ENCODE measurements at places on chromosomes 1 and 21.

GRCh38 chr1:234605983-234606783 lies 3.8 kb downstream of the IRF2BP2 start:
- no peak for DNase-seq

GRCh38 chr1:53737648-53738204 lies 1.2 kb downstream of the GLIS1 start:
- no peak for DNase-seq

- DNase-seq, result no peak
Measured at GRCh38 chr1:32052887-32053286, 19.9 kb upstream of the TMEM39B start.

- DNase-seq, result no peak
Measured at GRCh38 chr1:60034999-60035398, 38.6 kb downstream of the C1orf87 start.

DNA sequence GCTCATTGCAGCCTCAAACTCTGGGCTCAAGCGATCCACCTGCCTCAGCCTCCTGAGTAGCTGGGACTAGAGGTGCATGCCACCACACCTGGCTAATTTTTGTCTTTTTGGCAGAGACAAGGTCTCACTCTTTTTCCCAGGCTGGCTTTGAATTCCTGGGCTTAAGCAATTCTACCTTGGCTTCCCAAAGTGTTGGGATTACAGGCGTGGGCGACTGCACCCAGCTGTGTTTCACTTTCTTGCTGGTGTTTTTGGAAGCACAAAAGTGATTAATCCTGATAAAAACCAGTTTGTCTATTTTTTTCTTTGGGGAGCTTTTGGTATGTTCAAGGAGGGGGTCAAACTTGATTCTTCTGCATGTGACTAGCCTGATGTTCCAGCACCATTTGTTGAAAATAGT lies 19.3 kb downstream of the RNF11 start:
- DNase-seq, result no peak

GRCh38 chr1:162670928-162671663 lies 38.8 kb downstream of the DDR2 start:
- no peak for DNase-seq

DNA sequence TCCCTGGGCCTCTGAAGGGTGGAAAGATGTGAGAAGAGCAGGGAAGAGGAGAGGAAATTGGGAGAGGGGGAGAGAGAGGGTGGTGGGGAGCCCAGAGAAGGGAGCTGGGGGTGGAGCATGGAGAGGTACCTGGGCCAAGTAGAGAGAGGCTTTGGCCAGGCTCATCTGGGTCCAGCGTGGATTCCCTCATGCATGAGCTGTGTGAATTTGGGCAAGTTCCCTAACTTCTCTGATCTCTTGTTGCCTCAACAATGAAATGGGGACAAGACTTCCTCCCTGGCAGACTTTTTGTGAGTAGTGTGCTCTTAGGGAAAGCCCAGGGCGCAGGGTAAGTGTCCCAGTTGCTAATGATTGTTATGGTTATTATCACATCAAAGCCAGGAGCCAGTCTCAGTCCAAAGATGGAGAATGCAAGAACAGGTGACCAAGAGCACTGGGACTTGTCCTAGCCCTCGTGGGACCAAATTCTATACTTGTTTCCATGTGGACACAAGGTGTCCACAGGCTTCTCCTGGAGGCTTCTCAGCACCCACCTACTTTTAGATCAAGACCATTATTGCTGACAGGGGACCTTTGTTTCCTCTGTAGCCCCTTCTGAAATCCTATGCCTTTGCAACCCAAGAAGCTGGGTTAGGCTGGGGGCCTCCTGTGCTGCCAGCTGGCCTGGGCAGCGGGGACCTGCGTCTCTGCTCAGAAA lies 13.9 kb downstream of the IL6R start:
- DNase-seq, result no peak

DNA sequence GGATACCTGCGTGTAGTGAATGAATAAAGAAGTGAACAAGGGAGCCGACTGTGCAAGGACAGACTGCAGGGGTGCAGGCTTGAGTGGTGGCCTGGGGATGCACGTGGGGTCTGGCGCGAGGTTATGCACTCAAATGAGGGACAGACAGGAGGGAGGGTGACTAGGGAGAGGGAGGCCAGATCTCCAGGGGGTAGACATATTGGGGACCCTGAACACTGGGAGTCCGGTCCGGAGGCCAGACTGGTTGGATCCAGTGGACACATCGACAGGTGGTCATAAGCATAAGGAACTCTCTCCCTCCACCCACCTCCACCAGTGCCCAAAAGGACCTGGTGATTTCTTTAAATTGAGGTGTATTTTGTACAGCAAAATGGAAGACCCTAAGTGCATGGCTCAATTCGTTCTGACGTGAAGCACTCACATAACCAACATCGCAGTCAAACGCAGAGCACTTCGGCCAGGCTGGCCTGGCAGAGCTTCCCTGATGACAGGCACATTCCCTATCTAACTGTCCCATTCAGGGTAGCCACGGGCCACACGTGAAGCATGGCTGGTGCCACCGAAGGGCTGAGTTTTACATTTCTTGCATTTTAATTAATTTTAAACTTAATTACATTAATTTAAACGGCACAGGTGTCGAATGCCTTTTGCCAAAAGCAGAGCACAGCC lies 14.0 kb downstream of the WNT3A start:
- no peak for DNase-seq

- DNase-seq, result no peak
Measured at GRCh38 chr1:190935925-190936324, 458.3 kb upstream of the BRINP3 start.

DNA sequence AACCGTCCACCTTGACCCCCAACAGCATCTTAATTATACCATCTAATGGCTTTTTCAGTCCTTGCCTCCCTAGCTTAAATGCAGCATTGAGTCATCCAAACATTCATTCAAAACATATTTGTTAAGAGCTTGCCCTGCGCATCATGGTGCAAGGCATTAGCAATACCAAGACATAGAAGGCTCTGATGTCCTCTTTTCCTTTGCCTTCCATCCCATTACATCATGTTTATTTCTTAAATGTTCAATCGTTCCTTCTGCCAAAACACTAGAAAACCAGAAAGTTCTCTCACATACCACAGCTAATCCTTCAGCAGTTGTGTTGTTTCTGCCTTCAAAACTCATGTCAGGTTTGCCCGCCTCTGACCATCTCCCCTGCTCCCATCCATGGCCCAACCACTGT lies 29.8 kb upstream of the VTCN1 start:
- no peak for DNase-seq

GRCh38 chr1:56153276-56153675 lies 426.1 kb downstream of the PLPP3 start:
- DNase-seq, result no peak

GRCh38 chr1:57882072-57882471 lies 458.2 kb upstream of the DAB1 start:
- DNase-seq, result no peak

DNA sequence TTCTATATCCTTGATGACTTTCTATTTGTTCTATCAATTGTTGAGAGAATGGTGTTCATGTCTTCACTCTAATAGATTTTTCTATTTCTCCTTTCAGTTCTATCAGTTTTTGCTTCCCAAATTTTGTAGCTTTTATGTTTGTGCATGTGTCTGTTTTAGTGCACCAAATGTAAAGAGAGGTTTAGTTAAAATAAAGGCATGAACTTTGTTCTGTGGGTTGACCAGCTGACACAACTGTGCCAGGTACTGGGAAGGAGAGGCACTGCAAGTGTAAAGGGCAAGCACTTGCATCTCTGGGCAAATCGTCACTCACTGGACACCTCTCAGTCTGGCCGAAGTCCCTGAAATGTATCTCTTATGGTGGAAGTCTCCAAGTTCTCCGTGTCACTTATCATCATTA lies 38.6 kb upstream of the ABCD3 start:
- no peak for DNase-seq

DNA sequence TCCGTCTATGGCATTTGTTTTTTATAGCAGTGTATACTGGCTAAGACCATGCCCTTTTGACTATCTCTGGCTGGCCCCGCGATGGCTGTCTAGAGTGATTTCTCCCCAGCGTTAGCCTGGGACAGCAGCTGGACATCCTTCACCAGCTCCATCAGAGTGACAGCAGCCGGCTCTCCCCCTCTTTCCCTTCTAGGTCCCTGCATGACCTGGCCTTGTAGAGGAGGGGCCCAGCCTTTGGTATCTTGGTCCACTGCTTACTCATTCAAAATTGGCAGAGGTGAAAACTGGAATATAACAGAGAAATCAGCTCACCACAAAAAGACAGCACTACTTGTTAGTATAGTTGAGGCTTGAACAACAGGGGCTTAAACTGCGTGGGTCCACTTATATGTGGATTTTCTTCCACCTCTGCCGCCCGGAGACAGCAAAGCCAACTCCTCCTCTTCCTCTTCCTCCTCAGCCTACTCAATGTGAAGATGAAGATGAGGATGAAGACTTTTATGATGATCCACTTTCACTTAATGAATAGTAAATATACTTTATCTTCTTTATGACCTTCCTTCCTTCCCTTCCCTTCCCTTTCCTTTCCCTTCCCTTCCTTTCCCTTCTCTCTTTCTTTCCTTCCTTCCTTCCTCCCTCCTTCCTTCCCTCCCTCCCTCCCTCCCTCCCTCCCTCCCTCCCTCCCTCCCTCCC lies 29.4 kb upstream of the B3GALNT2 start:
- DNase-seq, result no peak

DNA sequence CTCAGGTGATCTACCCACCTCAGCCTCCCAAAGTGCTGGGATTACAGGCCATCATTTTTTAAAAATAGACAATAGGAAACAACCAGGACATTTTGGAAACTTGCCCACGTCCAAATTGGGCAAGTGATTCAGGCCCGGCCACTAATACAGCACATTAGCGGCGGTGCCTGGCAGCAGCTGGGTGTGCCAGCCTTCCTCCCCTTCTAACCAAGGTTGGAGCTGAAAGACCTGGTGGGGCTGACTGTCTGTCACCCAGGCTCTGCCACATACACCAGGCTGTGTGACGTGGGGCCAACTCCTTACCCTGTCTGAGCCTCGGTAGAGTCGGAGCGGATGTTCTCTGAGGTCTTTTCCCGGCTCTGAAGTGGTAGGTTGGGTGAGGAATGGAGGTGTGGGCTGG lies 29.6 kb upstream of the TMEM51 start:
- no peak for DNase-seq

- DNase-seq, result no peak
Measured at GRCh38 chr1:153561466-153561985, 4.1 kb downstream of the S100A2 start.

GRCh38 chr1:75131565-75132241 lies 2.5 kb upstream of the LHX8 start:
- no peak for DNase-seq

DNA sequence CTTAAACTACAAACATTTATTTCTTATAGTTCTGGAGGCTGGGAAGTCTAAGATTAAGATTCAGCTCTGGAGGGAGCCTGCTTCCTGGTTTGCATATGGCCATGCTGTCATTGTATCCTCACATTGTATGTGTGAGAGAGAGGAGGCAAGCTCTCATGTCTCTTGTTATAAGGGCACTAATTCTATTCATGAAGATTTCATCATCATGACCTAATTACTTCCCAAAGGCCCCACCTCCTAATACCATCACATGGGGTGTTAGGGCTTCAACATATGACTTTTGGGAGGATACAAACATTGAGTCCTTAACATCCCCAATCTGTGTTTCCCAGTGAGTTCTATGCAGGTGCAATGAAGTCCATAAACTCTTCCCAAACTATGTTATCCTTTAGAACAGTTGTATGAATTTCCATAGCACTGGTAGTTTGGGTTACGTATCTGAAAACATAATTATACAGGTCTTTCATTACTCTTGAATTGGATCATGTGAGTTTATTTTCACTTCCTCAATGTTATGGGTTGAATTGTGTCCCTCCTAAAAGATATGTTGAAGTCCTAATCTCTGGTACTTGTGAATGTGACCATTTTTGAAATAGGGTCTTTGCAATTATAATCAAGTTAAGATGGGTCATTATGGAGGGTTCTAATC lies 124.2 kb downstream of the RUNX1 start:
- no peak for DNase-seq

- no peak for DNase-seq
Measured at GRCh38 chr1:25878690-25879089, 3.2 kb upstream of the PAQR7 start.

DNA sequence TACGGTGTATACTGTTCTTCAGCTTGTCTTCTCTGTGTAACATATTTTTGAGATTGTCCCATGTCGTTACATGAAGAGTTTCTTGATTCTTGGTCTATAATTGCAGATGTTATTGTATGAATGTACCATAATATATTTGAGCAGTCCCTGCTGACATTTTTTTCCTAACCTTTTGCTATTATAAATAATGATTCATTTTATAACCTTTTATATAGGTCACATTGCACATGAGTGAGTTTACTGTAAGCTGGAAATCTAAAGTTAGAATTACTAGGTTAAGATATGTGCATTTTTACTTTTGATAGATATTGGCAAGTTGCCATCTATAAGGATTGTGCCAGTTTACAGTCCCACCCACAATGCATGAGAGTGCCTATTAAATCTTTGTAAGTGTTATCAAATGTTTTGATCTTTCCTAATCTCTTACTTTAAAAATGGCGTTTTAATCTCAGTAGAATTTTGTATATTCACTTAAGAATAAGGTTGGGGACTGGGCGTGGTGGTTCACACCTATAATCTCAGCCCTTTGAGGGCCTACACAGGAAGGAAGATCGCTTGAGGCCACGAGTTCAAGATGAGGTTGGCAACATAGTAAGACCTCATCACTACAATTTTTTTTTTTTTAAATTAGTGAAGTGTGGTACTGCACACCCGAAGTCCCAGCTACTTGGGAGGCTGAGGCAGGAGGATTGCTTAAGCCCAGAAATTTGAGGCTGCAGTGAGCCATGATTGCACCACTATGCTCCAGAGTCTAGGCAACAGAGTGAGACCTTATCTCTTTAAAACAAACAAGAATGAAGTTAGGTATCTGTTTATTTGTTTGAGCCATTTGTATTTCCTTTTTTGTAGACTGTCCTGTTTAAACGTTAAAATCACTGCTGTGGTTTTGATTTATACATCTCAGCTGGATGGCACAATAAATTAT lies 36.5 kb downstream of the ZMYM1 start:
- no peak for DNase-seq

DNA sequence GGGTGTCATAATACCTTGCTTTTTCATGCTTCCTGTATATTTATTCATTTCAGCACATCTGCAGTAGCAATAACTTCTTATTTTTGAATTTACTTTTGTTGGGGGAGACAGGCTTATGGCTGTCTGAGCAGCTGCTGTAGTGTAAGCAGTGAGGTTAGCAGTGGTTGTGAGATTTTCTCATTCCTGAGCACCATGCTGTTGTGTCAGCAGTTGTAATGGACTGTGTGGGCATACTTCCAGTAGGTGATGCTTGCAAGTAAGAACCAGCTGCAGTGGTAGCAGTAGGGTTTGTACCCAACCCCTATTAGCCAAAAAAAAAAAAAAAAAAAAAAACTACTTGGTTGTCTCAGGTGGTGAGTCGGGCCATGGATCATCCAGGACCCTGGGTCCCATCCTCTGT lies 311.6 kb downstream of the NUF2 start:
- no peak for DNase-seq

Data from esophagus squamous epithelium (tissue), 5 donors.